ENCODE measurements at places on chromosomes 3 and 15.

- DNase-seq = no peak
Observed at GRCh38 chr3:5563537-5564277, 376.2 kb downstream of the EDEM1 start.

DNA sequence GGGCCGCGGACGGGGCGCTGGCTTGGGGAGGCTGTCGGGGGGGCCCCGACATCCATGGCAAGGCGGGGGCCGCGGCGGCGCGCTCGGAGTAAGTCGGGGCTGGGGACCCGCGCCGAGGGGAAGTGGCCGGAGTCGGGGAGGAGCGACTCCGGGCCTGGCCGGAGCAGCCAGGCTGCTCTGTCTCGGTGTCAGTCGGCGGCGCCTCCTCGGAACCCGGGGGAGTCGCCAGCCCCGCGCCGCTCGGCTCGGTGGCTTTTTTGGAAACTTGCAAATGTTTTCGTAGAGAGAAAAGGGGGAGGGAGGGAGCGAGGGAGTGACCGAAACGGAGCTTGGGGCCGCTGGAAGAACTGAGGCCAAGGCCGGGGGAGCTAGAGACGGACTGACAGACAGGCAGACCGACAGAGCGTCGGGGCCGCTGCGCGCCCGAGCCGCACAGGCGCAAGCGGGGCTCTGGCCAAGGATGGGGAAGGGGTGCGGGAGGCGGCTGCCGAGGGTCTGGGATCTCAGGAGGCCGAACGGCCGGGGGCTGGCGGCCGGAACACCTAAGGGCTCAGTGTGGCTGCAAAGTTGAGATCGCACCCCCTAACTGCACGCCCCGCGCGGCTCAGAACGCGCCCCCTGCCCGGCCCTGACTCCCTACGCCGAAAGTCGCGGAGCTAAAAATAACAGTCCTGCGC lies 5.0 kb downstream of the PTH1R start:
- peak; percentile 27 for DNase-seq

- DNase-seq = peak; percentile 16
Observed at GRCh38 chr15:92915766-92916435, 15.8 kb downstream of the CHD2 start.

DNA sequence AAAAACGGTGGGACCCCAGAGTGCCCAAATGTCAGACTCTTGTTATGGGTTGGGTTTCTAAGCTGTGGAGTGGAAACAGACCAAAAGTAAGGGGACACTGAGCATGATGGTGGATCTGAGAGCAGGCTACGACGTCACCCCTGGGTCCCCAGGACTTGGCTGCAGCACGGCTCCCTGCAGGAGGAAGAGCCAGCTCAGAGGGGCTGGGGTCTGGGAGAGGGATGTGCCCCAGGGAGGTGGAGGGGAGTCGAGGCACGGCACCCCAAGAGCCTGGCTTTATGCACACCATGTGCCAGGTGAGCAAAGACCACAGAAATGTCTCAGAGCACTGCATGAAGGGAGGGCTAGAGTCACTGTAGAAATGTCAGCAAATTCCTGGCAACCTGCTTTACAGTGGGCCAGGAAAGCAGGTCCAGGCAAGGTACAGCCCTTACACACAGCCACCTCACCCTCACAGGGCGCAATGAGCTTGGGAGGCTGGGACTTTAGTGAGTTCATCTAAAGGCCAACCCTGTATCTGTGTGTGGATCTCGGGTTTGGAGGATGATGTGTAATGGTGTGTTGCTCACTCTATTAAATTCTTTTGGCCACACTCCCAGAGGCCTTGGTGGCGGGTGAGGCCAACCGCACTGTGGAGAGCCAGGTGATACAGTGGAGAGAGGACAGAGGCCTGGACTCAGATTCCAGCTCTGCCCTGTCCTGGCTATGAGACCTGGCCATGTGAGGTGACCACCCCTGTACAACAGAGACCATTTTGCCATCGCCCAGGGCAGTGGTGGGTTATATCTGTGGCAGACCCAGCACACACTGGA lies 14.1 kb downstream of the CTSH start:
- peak; percentile 85 for DNase-seq

GRCh38 chr15:96123630-96124187 lies 206.8 kb upstream of the NR2F2 start:
- DNase-seq = no peak

GRCh38 chr3:186400662-186401061 lies 38.6 kb upstream of the DGKG start:
- no peak for DNase-seq

DNA sequence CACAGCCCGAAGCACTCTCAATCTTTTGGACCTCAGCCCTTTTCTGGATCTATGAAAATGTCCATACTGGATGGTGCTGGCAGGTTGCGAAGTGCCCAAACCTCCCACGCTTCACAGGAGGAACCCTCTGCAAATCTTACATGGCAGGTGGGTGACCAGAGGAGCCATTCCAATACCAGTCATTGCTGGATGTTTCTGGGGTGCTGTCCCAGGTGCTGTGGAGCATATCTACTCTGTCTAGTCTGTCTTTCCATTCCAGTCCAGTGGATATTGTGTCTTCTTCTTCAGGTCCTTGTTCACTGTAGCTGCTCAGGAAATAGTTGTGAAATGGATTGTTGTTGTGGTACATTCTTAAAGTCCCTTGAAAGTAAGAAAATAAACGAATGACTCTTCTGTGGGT lies 10.7 kb upstream of the ADIPOQ start:
- DNase-seq = no peak

DNA sequence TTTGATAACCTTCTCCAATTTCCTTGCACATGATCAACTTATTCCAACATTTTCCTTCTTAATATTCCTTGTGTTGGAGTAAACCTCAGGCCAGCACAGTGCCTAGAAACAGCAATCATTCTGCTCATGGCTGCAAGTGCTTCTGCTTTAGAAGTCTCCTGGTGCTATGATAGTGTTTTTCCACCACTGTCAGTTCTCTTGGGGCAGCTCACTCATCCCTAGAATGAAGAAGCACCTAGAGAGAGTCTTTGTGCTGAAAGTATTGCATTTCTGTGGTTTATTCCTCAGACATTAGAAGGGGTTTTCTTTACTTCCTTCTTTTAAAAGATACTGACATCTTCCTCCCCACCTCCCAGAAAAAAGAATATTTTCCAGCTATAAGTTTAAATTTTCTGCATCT lies 183.5 kb downstream of the RYR3 start:
- no peak for DNase-seq
